ENCODE measurements at places on chromosomes 3 and 15.

DNA sequence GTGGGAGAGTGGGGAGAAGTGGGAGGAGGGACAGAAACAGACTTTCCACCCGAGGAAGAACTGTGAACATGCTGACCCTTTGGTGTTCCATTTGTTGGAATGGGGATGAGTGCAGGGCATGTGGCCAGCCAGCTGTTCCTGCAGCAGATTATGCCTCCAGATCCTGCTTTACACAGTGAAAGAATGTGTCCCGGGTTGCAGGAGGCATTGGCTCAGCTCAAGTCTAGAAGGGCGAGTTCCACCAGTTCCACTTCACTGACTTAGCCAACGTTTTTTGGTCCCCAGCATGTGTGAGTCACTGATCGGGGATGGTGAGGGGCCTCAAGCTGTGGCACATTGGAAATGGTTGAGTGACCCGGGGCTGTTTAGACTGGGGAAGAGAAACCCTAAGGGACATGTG is 307.0 kb upstream of the ROPN1 start:
- DNase-seq: no peak

- DNase-seq: no peak
Measured at GRCh38 chr3:116393199-116393598, 52.1 kb downstream of the LSAMP start.

GRCh38 chr15:93219859-93220420 is 130.9 kb upstream of the RGMA start:
- DNase-seq: no peak

DNA sequence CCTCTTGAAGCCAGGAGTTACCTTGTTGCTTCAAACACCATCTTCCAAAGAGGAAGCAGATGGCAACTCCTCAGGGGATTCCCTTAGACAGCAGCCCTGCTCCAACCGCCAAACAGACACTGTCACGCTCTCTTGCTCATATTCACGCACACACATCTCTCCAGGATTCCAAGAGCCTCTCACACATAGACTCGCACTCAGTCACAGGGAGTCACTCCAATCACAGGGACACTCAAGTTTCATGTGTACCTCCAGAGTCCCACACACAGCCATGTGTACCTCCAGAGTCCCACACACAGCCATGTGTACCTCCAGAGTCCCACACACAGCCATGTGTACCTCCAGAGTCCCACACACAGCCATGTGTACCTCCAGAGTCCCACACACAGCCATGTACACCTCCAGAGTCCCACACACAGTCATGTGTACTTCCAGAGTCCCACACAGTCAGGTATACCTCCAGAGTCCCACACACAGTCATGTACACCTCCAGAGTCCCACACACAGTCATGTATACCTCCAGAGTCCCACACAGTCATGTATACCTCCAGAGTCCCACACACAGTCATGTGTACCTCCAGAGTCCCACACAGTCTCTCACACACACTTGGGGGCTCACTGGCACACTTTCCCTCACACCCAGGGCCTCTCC is 6.1 kb downstream of the VWA5B2 start:
- DNase-seq: no peak

DNA sequence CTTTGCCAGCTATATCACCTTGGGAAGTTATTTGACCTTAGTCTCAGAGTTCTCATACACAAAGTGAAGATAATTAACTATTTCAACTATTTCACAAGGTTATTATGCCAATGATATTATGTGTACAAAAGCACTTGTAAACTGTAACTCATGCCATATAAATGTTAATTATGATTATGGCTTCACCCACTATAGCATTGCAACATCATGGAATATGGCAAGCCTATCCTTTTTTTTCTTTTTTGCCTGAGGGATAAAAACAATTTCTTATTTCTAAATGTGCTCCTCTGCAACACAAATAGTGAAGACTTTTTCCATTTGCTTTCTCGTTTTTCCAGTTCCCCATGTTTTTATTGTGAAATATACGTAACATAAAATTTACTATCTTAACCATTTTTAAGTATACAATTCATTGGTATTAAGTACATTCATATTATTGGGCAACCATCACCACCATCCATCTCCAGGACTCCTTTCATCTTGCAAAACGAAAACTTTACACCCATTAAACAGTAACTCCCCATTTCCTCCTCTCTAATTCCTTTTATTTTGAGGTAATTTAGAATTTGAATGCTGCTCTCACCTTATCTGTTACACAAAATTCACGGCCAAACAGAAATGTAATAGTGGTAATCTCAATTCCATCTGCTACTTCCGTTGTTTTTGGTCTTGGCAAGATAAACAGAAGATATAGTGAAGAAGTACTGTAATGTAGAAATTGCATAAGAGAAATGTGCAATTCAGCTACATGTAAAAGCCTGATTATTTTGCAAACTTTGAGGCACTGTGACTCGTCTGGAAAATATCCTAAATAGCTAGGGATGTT is 46.3 kb downstream of the NANOGP8 start:
- DNase-seq: no peak

DNA sequence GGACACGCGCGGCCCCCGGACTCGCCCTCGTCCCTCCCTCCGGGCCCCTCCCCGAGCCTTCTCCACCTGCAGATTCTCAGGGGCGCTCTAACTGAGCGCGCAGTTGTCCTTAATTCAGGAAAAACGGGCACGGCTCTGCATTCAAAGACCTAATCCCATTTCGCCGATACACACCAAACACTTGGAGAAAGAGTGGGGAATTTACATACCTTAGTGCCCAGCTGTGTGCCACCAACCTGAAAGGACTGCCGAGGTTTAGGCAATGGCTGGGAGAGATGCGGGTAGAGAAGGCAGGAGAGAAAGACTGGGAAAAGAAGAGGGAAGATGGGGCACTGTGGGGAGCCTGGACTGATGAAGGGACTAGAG is 21.8 kb downstream of the IGDCC3 start:
- no peak for DNase-seq

DNA sequence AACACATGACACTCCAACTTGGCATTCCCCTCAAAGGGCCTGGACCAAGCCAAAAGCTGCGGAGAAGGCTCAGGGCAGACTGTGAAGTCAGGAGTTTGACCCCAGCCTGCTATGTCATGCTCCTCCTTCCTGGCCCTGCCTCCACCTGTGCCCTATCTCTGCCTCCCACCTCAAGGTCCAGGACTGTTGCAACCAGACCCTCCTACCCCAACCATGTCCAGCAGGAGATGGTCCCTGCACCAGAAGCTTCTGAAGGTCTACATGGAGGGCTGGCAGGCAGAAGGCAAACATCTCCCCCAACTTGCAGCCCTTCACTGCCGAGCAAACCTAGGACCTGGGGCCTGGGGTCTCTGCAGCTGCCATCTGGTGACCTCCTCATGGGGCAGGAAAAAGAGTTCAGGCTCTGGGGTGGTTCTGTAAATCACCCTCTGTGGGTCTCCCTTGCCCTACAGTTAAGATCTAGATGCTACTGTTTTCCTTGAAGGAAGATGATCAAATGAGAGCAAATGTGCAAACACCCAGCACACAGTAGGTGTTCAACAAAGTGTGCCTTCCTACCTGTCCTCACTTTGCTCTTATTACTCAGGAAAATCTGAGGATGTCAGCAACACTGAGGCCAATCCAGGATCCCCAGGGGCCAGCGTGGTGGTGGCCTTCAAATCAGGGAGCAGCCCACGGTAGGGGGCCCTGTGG is 11.5 kb upstream of the CSK start:
- no peak for DNase-seq

All from stimulated activated CD4-positive, alpha-beta T cell treated with anti-CD3 and anti-CD28 coated beads, Interleukin-15, amount 100 ng/mL, for 1 hour (primary cell).